NCI-H1436 treated with DMSO at 0.1 percent for 48 hours (cell line): ENCODE measurements at places on chromosomes 3 and 15.

DNA sequence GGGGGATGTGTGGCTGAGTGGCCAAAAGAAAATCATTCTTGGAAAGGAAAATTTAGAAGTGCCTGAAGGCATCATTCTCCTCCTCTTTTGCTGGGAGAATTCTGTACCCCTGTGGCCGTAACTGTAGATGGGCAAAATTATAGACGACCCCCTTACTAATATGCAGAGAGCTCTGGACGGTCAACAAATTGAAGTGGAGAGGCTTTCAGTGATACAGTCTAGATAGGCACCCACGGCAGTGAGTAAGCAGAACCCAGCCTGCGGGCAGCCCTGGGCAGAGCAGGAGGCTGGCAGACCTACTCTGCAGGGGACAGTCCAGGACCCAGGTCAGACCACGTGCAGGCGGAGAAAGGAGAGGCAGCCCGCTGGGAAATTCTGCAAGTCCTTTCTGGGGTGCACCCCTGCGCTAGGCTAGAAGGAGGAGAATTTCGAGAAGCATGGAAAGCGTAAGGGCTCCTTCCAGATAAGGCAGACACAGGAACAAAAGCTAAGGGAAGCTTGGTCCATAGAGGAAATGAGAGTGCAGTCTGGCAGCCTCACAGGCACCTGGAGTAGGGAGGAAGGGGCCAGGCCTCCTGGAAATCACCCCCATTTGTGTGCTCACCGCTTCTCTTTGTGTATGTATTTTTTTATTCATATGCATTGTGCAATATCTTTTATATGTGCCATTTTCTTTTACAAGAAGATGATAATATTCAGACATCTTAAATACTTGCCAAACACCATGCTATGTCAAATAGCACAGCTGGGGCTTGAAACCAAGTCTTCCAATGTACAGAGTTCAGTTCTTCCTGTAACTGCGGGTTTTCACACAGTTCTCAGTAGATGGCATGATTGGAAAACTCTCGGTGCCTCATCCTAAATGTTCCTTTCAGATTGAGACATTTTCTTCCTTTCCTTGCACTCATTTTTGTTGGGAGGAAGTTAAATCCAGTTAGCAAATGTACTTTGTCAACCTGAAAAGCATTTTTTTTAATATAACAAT lies 40.2 kb downstream of the LRRK1 start:
- DNase-seq: no peak

DNA sequence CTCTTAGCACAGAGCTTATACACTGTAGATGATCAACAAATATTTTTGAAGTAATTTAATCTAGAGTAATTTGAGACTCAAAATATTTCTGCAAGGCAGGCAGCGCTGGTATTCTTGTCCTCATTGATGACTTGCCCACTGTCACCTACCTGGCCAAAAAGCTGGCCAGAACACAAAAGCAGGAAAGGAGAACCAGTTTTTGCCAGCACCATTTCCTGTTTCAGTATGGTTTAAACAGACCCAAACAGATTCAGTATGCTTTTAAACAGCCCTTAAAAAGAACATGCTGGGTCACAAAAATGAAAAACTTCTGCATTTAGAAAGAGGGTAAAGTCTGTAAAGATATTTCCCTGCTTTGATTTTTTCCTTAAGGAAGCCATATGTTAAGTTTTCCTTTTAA lies 42.3 kb upstream of the ZNF280D start:
- no peak for DNase-seq

GRCh38 chr15:44654858-44655257 lies 8.6 kb downstream of the SPG11 start:
- no peak for DNase-seq

GRCh38 chr3:141431411-141432378 lies 55.1 kb upstream of the RASA2 start:
- DNase-seq: no peak

DNA sequence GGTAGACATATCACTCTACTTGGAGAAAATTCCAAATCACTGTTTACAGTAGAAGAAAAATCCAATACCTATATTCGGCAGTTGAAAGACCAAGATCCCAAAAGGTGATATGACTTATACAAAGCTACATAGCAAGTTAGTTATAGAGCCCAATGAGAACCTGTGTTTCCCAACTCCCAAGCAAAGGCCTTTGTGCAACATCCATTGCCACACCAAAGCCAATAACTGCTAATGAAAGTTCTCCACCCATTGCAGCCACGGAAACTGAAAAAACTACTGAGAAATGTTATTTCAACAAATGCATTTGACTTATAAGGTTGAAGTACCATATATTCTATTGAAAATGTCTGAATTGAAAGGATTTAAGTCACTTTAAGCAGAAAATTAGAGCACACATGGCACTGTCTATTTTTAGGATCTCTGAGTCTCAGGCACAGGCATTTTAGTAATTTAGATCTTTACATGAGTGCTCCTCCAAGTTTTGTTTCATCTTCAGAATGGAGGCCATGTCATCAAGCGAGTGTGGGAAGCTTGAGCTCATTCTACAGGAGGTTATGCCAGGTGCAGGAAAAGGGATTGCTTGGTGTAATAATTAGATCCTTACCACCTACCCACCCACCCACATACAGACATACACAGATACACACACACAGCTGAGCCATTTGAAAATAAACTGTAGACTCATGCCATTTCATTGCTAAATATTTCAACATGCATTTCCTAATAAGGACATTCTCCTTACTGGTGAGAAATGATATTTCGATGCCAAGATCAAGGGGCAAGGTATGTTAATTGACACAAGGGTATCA lies 19.7 kb upstream of the ANO10 start:
- DNase-seq: no peak
